ENCODE measurements at places on chromosomes 6 and 20.

- peak; percentile 98 for DNase-seq
Observed at GRCh38 chr6:5082487-5083306, 2.4 kb upstream of the PPP1R3G start.

DNA sequence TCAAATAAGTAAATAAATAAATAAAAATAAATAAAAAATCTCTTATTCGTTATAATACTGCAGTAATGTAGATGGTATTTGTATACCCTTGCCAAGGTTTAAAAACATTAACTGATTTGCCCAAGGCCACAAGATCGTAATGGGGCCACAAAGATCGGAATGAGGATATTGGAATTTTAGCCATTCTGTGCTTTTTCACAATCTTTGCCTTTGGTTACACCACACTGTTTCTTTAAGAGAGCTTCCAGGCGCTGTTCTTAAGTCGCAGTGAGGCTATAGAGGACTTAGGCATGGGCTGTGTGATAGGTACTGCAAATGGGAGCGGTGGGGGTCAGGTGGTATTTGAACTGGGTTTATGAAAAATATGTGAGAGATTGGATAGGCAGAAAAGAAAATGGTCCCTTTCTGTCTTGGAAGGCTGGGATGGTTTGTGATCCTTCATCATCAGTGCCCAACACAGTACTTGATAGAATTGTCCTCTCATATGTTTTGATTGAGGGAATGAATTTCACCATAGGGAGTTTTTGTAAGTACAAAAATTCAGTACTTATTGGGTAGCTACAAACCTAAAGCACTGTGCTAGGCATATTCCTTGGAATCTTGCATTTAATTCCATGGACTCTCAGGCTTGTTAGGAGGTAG, 1.4 kb downstream of the NUS1 start:
- DNase-seq: peak; percentile 13

GRCh38 chr6:43824703-43825064, 54.7 kb downstream of the VEGFA start:
- DNase-seq: no peak

- no peak for DNase-seq
Observed at GRCh38 chr6:38193051-38193450, 373.5 kb downstream of the ZFAND3 start.

DNA sequence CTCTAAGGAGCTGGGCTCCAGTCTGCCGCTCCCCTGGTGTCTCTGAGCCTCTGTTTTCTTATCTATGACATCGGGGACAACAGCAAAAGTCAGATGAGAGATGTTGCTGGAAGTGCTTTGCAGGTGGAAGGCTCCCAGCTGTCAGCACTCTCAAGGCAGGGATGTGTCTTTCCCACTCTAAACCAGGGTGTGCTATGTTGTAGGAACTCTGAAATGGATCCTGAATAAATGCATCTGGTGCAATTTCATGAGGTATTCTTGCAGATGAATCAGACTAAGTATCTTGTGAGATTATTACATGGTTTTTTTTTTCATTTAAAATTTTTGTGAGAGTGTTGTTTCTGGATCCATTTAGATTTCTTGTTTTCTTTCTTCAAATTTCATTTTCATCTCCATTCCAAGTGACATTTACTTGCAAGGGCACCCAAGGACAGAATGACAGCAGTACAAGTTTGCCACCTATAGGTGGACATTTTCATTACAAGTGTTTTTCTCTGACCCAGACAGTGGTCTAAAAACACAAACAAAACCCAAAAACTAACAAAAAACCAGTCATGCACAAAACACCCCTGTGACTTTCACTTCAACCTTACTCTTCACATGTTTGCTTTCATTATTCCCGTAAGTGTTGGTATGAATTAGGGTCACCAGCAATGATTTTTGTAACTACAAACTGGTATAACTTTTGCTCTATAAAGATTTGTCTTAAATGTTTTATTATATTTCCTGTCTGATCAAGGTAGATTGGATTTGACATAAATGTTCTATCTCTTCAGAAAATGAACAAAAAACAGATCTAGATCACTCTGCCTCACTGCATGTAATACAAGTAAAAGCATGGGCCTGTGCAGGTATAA, 14.7 kb upstream of the SIM1 start:
- peak; percentile 60 for DNase-seq

GRCh38 chr20:50987493-50988210, 29.0 kb downstream of the MOCS3 start:
- peak; percentile 87 for DNase-seq

Data from EH (cell line).